ENCODE measurements at places on chromosomes 5 and 9.

- no peak for DNase-seq
These were observed 58.9 kb downstream of the ZNF618 start for GRCh38 chr9:113934829-113935676.

DNA sequence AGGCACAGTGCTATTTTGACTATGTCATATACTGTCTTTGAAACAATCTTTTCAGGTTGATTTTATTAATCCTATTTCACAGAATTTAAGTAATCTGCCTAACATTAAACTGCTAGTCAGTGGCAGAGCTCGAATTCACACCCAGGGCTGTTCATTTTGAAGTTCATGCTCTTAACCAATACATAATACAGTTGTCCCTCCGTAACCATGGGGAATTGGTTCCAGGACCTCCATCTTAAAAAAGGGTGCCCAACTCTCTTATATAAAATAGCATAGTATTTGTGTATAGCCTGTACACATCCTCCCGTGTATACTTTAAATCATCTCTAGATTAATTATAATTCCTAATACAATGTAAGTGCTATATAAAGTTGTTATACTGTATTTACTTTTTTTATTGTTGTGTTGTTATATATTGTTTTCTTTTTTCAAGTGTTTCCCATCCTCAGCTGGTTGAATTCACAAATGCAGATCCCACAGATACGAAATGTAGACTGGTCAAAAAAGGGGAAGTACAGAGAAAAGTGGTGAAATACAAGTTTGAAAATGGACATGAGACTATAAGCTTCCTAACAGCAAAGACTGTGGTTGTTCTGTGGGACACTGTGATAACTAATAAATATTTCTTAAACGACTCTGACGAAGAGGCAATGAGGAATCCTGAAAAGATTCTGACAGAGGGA, 18.3 kb downstream of the RFX3 start:
- no peak for DNase-seq

DNA sequence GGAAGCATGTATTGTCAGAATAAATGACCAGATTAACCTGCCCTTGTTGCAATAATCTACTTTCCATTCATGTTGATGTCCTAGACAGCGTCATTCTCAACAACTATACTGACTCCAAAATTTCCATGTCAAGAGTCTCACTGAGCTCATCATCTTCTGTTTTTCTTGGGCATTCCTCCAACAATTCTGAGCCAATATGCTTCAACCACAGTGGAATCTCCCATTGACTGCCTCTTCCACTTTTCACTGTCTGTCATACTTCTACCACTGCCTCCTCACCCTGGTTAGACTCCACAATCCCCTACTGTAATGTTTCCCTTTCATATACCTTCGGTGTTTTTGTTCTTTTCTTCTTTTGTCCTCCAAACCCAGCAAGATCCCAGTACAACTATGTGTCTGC, 162.8 kb downstream of the TLE1 start:
- DNase-seq, result no peak

- DNase-seq, result no peak
These were observed 2.0 kb upstream of the F2RL2 start for GRCh38 chr5:76625087-76625815.

DNA sequence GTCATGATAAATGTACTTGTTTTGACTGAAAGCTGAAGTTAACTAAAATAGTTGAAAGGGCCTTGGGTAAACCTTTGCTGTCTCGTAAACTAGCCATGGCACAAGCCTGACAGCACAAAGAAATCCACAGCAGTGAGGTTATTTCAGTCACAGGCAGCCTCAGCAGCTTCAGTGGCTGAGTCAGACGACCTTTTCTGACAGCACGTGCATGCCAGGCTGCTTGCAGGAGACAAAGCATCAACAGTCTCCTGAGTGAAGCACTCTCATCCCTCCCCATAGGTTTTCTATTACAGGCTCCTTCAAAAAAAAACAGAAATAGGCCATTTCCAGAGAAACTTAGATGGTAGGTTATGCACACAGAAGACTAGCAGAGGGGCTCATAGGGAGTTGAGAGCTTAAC, 34.6 kb downstream of the OXCT1 start:
- no peak for DNase-seq

DNA sequence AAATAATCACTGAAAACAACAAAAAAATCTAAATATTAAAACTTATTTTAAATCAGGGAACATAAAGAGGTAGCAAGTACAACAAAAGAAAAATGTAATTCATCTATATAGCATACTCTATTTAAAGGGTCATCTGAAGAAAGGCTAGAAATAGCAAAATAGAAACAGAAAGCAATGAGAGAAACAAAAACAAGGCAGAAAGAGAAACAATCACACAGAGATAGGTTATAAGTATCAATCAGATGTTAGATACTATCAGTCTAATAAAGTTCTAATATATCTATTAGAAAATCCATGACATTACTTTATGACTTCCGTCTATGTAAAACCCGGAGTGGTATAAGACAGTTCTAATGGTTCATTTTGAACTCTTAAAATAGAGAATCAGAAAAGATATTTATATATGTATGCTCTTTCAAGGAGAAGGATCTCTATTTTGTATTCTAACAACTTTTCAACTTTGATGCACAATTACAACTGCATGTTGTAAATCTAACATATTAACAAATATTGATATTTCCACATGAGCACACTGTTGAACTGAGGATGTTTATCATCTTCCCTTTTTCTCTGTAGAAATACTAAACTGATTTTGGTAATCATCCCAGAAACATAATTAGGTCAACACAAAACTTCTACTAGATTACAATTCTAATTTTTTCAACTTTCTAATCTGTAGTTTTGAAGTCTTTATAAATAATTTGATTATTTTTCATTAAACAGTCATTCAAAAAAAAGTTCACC, 15.8 kb downstream of the RICTOR start:
- no peak for DNase-seq

DNA sequence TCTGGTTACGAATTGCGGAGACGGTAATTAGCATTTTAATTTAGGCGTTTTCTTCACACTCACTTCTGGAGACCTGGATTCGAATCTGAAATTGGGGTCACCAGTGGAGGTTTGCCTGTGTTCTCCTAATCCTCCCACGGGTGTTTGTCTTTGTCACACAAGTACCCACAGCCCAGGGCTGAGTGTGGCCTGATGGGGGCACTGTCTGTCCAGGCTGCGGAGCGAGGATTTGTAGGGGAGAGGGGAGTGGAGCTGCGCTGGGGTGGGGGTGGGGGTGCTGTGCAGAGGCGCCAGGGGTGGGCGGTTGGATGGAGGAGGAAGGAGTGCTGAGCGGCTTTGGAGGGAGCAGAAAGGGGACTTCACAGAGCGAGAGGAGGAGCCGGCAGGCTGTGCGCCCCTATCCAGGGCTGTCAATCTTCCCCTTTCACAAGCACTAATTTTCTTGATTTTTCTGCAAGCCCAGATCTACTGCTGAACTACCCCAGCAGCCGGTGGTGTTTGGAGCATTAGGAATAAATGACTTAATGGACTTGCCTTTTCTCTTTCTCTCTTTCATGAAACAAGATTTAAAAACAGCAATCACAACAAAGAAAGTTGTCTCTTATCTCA, 53.1 kb downstream of the TSPAN17 start:
- no peak for DNase-seq

DNA sequence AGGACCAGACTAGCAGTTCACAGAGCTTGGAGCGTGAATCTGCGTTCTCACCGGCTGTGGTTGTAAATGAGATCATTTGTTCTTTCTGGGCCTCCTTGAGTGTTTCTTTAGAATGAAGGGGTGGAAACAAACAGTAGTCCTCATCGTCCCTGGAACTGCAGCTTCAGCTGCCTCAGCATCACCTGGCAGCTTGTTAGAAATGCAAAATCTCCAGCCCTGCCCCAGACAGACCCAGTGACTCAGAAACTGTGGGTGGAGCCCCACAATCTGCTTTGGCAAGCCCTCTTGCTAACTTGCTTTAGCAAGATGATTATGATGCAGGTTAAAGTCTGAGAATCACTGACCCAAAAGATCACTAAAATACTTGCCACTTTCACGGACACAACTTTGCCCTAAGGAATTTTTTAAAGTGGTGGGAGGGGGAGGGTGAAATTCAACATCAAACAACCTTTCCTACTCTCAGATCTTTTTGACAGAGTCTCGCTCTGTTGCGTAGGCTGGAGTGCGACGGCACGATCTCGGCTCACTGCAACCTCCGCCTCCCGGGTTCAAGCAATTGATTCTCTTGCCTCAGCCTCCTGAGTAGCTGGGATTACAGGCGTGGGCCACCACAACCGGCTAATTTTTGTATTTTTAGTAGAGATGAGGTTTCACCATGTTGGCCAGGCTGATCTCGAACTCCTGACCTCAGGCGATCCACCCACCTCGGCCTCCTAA, 86.0 kb downstream of the BRINP1 start:
- no peak for DNase-seq

- no peak for DNase-seq
These were observed 97.8 kb upstream of the SLC30A5 start for GRCh38 chr5:68995845-68996545.

DNA sequence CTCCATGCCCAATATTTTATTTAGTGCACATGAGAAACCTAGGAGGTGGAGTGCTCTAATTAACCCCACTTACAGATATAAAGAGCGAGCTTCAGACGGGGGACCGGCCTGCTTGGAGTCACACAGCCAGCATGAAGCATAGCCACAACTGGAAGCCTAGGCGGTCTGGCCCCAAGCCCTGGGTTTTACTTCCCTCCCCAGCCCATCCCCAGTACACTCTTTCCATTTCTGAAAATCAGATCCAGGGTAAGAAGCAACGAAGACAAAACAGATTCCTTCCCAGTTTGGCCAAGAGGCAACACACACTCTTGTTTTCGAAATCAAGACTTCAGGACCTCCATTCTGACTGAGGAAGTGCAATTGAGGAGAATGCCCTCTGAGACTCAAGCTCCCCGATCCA, 27.1 kb downstream of the KCNMB1 start:
- DNase-seq, result no peak

- DNase-seq, result no peak
These were observed 58.0 kb downstream of the CEP120 start for GRCh38 chr5:123365156-123365555.

- no peak for DNase-seq
These were observed 190.1 kb upstream of the TBC1D2 start for GRCh38 chr9:98445576-98445975.

- DNase-seq, result no peak
These were observed 124.2 kb downstream of the ROR2 start for GRCh38 chr9:91825866-91826265.

- DNase-seq, result no peak
These were observed 51.6 kb upstream of the LIFR start for GRCh38 chr5:38607930-38608564.

GRCh38 chr5:52811067-52811749, 23.5 kb downstream of the ITGA1 start:
- no peak for DNase-seq

DNA sequence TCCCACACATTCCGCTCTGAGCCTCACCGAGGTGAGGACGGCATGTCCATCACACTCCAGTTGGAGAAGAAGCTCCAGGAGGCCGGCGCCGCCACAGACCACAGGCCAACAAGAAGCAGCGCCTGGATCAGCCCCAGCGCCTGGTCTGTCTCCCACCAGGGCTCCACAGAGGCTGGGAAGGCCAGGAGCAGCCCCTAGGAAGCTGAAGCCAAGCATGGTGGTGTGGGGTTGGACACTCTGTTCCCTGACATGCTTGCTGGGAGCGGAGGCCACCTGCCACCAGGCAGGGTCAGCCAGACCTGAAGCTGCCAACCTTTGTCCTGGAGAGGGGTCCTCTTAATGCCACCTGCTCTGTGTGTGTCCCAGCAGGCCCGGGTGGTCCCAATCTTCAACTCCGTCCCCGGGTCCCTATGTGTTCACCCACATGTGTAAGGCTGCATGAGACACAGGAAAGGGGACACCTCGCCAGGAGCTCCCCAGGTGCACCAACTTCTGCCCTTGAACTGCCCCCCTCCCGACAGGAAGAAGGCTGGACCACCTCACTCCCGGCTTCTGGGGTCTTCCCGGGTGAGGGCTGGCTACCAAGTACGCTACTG, 140.1 kb upstream of the PPP1R26 start:
- DNase-seq, result no peak

DNA sequence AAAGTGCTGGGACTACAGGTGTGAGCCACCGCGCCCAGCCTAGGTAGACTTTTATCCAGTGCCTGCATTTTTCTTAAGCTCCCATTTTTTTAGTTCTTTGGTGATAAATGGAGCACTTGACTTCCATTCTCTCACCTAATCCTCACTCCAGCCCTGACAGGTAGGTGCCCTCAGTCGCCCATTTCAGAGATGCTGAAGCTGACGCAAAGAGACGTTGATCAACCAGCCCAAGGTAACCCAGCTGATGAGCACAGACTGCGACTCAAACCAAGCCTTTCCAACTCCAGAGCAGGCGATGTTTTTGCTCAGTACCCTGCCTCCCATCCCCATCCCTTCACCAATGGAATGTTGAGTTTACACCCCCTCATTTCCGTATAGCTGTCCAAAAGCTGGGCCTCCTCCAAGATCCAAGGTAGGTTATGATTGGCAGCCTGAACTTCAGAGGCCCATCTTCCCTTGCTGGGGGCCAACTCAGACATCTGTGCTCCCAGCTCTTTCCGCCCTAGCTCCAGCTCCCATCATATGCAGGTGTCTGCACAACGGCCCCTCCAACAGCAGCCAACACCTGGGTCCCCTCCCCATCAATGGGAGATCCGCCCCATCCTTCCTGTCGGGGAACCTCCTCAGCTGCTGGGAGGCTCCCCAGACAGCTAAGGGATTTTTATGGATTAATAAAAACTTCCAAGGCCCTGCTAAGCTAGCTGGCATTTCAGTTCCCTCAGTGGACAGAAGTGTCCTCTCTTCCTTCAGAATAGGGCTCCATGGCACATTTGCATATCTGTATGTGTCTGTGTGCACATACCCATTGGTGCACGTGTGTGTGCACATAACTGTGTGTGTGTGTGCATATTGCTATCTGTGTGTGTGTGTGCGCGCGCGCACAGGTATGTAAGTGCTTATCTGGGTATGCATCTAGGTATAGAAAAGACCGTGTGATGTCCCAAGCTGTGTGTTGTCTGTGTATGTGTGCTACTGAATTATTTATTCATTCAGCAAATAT, 39.3 kb upstream of the VDAC1 start:
- no peak for DNase-seq

- DNase-seq, result no peak
These were observed 15.7 kb upstream of the CEP120 start for GRCh38 chr5:123438902-123439301.

DNA sequence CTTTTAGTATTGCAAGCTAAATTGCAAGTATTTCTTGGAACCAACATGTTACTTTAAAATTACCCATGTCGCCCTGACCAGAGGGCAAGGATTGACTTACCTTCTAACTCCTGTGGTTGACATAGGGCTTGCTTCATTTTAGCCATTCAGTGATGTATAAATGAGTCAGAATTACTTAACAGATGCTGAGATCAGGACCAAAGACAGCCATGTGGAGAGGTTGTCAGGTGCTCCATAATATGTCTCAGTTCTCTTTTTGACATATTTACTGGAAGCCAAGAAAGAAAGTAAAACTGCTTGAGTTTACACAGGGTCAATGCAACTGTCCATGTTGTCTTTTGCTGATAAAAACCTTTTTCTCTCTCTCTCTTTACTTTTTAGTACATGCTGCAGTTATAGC, 33.2 kb downstream of the F2RL2 start:
- no peak for DNase-seq

All from substantia nigra (tissue), 51 donors.